ENCODE measurements at places on chromosomes 6 and 20.
A peak's percentile ranks its signal among the peaks of the same experiment; 100 is the strongest.

DNA sequence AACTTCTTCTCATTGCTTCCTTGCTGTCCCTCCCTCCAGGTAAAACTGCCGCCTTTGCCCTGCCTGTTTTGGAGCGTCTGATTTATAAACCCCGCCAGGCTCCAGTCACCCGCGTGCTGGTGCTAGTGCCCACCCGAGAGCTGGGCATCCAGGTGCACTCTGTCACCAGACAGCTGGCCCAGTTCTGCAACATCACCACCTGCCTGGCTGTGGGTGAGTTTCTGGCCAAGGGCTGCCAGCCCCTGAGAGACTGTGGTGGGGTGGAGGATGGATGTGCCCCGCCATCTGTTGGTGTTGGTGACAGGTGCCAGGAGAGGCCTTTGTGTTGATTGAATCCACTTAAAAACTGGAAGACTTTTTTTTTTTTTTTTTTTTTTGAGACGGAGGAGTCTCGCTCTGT lies 9.5 kb downstream of the DDX27 start:
- DNase-seq = no peak

- peak; percentile 37 for DNase-seq
Observed at GRCh38 chr20:2631228-2631627, 21.2 kb upstream of the NOP56 start.

DNA sequence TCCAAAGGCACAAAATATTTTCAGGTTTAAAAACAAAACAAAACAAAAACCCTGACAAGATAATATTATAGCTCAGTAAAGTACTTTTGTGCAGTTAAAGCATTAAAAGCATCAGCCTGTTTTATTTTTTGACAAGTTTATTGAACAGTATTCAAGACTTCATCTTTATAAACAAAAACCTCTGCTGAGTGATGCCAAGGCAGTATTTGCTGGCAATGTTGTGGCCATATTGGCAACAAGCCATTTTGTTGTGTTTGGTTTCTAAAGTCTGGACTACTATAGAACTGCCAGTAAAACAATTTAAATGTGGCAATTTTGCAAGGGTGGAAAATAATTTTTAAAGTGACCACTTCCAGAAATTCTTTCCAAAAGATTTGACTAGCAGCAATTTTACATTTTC lies 15.9 kb downstream of the CPNE1 start:
- DNase-seq = peak; percentile 19

GRCh38 chr6:55433446-55434130 lies 106.3 kb downstream of the GFRAL start:
- peak; percentile 91 for DNase-seq

DNA sequence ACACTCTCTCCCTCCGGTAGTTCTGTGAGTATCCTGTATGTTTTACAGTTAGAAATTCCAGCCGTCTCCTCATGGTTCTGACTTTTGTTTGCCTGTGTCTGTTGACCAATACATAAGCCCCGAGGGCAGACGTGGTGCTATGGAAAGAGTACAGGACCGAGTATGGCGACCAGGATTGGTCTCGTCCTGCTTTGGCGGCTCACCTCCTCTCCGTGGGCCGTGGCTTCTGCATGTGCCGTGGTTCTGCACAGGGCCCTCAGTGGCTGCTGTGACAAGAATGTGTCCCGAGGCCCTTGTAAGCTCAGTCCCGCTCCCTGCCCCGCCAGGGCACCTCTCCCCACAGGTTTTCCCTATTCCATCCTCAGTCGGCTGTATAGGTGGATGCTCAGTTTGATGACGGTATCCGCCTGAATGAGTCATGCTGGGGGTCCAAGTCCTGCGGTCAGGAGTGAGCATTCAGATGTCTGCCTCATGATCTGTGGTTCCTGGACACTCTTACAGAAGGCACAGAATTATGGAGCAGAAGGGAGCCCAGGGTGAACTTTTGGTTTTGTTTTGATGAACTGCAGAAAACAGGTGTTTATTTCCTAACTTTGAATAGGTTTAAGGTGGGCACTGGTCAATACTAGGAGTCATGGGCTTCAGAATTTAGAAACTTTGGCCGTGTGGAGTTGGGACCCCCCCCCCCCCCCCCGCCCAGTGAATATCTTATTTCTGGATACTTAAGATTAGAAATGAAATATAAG lies 1.2 kb downstream of the ARFGAP1 start:
- DNase-seq = peak; percentile 91

GRCh38 chr20:53279735-53280134 lies 307.6 kb downstream of the TSHZ2 start:
- no peak for DNase-seq

DNA sequence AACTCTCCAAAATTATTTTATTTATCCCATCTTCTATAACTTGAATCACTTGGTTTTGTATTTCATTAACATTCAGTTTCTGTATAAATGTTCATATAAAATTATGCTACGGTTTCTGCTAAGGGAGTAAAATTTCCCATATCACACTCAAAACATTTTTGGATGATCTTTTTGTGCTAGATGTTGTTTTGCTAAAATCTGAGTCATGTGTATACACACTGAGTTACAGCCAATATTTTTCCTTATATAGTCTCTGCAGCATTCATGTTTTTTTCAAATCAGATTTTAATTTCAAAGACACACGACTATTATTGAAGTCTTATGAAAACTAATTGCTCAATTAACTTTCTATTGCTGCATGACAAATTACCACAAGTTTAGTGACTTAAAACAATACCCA lies 54.3 kb upstream of the SLC2A12 start:
- no peak for DNase-seq

- no peak for DNase-seq
Observed at GRCh38 chr6:6314596-6314995, 5.9 kb downstream of the F13A1 start.

DNA sequence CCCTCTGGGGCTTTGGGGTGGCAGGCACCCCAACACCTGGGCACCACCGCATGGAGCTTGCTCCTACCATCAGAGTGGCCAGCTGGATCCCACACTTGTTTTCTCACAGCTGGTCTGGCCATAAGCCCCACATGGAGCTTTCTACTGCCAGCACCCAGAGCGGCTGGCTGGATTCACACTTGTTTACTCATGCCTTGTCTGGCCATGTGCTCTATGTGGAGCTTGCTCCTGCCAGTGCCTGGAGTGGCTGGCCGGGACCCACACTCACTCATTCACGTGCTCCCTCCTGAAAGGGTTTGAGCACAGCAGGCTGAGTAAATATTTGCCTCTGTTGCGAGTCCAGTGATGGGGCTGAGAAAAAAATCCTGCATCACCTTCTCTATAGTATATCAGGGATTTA lies 487.0 kb downstream of the CD109 start:
- peak; percentile 21 for DNase-seq

GRCh38 chr6:41894366-41895299 lies 542 bp downstream of the USP49 start:
- peak; percentile 10 for DNase-seq

DNA sequence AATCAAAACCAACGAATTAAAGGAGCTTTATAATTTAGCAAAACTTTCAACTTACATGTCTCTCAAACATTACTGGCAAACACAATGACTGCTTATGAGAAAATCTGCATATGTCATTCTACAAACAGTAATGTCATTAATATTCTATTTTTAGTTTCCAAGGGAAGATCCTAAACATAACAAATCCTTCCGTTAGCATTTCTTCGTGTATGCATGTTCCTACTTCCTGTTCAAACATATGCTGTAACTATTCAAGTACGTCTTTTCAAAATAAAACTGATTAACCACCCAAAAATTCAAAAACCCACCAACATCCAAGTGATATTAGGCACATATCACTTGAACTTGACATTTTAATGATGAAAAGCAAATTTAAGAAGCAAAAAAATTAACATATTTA lies 131.3 kb downstream of the HACE1 start:
- no peak for DNase-seq

DNA sequence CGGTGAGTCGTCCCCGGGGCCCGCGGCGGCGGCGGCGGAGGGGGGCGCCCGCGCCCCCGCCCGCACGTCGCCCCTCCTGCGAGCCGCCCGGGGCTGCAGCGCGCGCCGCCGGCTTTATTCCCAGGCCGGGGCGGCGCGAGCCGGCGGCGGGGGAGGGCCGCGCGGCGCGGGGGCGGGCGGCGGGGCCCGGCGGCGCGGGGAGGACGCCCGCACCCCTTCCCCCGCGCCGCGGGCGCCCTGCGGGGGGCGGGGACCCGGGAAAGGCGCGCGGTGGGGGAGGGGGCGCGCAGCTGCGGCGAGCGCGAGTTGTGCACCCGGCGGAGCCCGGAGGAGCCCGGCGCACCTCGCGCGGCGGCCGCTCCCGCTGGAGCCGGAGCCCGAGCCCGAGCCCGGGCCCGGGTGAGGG lies 646 bp downstream of the HMGA1 start:
- no peak for DNase-seq

DNA sequence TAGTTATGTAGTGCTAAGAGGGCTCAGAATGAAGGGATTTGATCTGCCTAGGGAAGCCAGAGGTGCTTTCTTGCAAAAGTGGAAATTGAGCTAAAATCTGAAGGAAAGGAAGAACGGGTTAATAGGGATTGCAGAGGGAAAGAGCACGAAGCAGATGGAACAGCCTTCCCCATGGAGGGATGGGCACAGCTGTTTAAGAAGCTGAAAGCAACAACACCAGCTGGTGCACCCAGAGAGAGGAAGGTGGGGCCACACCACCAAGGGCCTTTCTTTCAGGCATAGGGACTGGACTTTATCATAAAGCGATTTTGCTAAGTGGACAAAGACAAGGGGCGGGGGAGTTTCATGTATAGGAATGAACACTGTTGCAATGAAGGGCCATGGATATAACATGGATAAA lies 65.8 kb upstream of the SNRPB2 start:
- DNase-seq = no peak

Measured in fibroblast of mammary gland (primary cell).